Activated naive CD8-positive, alpha-beta T cell treated with anti-CD3 and anti-CD28 coated beads, Interleukin-2, amount 10 ng/mL, durations not matched to agents 7 days and 5 days (primary cell): ENCODE measurements at places on chromosomes 7 and 10. TPM values are rescaled to one million over a fixed set of nuclear protein-coding genes. Genes with fewer than 3 reads are reported as not detected.

DNA sequence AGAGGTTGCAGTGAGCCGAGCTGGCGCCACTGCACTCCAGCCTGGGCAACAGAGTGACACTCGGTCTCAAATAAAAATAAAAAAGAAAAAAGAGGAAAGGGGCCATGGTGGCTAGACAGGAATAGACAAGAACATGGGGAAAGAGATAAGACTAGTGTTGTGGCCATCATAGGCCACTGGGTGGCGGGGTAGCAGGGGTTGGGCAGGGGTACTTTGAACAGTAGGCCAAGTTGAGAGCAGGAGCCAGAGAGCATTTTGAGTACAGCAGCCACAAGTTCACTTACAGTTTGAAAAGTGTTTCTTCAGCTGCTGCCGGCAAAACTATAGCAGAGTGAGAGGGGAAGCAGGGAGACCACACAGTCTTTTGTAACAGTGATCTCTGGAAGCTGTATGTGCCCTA, 656.0 kb downstream of the CNTNAP2 start:
- DNase-seq: no peak

- DNase-seq: no peak
Measured at GRCh38 chr10:132783940-132784865, 1.7 kb downstream of the NKX6-2 start.

DNA sequence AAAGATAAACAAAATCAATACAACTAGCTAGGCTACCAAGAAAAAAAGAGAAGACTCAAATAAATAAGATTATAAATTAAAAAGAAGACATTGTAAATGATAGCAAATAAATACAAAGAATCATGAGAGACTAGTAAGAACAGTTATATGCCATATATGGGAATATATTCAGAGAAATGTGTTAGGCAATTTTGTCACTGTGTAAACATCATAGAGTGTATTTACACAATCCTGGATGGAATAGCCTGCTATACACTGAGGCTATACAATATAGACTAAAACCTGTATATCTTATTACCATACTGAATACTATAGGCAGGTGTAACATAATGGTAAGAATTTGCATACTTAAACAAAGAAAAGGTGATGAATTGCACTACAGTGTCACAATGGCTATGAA, 717.4 kb downstream of the PARD3 start:
- DNase-seq: no peak

GRCh38 chr7:116337018-116337417, 126.7 kb downstream of the TES start:
- DNase-seq: no peak

DNA sequence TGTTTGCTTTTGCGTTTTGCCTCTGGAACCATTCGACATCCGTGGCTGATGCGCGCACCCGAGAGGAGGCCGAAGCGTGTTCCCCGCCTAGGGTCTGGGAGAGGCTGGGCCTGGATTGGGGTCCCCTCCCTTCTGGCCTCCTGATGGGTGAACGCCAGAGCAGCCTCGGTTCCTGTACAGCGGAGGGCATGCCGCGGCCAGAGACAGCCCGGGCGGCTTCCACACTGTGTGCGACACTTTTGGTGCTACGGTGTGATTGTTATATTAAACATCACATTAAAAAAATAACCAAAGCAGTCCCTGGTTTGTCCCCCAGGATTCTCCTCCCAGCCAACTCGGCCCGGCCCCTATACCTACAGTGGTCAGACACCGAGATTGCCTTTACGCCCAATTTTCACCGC, 3.7 kb upstream of the HOXA7 start:
- no peak for DNase-seq

DNA sequence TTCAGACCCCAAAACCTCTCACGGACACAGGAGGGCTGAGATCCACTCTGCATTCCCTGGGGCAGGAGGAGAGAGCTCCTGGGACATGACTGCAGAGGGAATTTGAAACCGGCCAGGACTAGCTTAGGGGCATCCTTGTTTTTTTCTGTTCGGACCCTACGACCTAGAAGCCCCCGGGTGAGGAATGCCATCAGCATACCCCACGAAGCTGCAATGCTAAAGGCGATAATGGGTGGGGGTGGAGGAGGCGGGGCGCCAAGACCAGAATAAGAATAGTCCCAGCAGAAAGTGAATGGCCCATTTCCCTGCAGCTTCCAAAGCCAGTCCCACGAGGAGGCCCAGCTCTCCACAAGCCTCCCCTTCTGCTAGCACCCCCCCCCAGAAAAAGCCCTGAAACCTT, 4.0 kb downstream of the PDGFA start:
- no peak for DNase-seq

GRCh38 chr7:37598824-37599223, 84.7 kb upstream of the GPR141 start:
- no peak for DNase-seq

GRCh38 chr10:12484941-12485805, 135.8 kb downstream of the CAMK1D start:
- peak; percentile 42 for DNase-seq

DNA sequence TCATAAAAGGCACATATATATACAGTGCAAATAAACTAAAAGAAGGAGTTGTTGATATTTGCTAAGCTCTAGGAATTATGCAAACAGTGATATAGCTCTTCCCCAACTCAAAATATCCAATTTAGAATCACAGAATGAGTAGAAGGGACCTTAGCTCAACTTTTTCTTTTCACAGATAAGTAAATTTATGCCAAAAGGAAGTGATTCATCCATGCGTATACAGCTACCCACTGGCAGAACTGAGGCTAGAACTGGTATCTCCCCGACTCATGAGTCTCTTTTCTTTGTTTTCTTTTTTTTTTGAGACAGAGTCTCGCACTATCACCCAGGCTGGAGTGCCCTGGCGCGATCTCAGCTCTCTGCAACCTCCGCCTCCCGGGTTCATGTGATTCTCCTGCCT, 54.2 kb upstream of the SVIL start:
- no peak for DNase-seq

- no peak for DNase-seq
Measured at GRCh38 chr7:82578430-82578829, 134.9 kb upstream of the CACNA2D1 start.

DNA sequence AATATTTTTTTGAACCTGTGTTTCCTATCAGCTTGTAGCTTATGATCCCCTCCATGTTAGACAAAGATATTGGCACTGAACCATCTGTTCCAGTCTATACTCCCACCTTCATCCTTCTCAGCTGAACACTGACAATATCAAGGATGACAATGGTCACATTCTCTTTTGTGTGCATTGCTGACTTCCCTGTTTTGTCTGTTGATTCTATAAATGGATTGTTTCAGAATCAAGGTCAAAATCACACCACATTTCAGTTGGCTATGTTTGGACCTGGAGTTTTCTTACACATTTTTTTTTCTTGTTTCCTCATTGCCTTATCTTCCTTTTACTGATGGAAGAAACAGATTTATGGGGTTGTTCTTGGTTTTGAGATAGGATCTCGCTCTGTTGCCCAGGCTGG, 11.3 kb upstream of the SMURF1 start:
- no peak for DNase-seq

GRCh38 chr10:79981450-79982361, 32.8 kb upstream of the SFTPD start:
- peak; percentile 50 for DNase-seq

- no peak for DNase-seq
Measured at GRCh38 chr7:51459809-51460208, 143.2 kb upstream of the COBL start.

GRCh38 chr10:47037654-47038425, 126.6 kb downstream of the PTPN20 start:
- peak; percentile 8 for DNase-seq

Gene TSPAN12
- not detected for total RNA-seq

Gene CRYGN
- total RNA-seq: 0.91 TPM

Gene LEP
- not detected for total RNA-seq

Gene C7orf57
- total RNA-seq: 0.14 TPM

Gene PPP1R9A
- total RNA-seq: 0.42 TPM

Gene XRCC2
- total RNA-seq: 10.9 TPM

Gene SPDYE1
- total RNA-seq: 0.11 TPM

Gene OPN1SW
- not detected for total RNA-seq

Gene MLXIPL
- total RNA-seq: not detected

Gene TMEM196
- total RNA-seq: not detected
